Effector memory CD4-positive, alpha-beta T cell (primary cell): ENCODE measurements at places on chromosomes 12 and 14.

DNA sequence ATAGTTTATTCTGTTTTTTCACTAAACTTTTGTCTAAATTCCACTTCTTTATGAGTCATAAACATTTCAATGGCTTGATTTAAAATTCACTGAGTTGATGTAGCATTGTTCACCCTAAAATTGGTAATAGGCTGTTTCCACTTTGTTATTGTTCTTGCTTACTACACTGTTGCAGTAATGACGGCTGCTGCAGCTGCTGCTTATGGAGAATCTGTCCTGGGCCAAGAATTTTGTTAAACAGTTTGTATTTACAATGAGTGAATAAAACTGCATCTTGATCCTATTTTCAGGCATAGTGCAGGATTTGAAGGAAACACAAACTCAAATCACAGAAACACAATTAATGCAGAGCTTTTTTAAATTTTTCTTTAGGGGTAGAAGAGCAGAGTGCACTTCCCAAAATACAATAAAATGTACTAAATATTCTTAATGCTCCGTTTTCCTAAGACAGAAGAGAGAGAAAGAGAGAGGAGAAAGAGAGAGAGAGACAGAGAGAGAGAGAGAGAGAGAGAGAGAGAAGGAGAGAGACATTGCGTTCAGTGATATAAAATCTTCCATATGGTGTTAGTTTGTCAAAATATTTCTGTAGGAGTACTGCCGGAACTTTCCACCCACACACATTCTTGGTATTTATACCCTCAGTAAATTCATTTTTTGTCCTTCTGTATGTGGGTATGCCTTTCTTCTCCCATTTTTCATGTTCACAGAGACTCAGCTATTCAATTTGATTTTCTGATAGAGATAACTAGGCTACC, 266.4 kb downstream of the LRFN5 start:
- DNase-seq, result no peak

DNA sequence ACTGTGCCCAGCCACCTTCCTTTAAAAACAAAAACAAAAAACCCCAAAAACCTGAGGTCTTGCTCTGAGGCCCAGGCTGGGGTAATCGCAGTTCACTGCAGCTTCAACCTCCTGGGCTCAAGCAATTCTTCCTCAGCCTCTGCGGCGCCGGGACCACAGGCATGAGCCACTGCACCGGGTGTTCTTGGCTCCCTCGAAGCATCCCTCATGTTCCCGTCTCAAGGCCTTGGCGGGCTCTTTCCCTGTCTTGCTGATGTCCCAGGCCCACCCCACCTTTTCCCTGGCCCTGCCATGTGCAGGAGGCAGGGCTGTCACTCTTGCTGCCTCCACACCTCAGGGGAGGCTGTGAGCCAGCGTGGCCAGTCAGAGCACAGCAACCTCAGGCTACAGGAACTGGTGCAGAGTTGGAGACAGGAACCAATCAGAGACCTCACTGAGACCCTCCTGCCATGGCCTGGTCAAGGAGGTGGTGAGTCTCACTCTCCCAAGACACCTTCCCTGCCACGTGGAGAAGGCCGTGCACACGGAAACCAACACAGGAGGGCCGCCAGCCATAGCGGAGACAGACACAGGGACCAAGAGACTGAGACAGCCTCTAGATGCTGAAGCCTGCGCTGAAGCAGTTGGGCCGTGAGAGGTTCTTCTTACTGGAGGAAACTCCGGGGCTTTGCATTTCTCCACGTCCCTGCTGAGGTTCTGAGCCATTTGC, 6.0 kb upstream of the AMN start:
- no peak for DNase-seq

- no peak for DNase-seq
Measured at GRCh38 chr12:1046727-1047126, 55.7 kb downstream of the ERC1 start.

DNA sequence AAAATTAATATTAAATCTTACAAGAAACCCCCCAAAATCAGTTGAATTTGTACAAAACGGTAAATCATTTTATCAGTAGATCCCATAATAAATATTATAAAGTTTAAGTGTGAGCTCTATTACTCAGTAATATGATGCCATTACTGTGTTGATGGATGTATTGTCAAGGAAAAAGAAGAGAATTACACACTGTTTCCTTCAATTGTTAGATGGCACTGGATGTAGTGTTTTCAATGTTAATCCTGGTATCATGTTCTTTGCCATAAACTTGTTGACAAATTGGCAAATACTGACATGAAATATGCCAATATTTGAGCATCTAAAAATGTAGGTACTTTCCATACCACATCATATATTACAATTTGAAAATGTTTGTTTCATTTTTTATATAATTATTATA, 101.6 kb downstream of the NTS start:
- no peak for DNase-seq

- DNase-seq, result no peak
Measured at GRCh38 chr12:93043192-93043876, 114.2 kb upstream of the EEA1 start.

DNA sequence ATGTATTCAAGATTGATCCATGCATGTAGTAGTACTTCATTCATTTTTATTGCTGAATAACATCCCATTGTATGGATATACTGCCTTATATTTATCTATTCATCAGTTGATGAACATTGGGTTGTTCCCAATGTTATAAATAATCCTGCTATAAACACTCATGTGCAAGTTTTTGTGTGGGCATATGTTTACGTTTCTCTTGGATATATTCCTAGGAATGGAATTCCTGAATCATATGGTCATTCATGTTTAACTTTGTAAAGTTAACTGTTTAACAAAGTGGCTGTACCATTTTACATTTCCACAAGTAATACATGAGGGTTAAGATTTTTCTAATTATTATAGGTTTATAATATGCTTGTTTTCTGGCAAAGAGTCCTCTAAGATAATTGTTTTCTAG, 1568.2 kb upstream of the SEL1L start:
- no peak for DNase-seq

DNA sequence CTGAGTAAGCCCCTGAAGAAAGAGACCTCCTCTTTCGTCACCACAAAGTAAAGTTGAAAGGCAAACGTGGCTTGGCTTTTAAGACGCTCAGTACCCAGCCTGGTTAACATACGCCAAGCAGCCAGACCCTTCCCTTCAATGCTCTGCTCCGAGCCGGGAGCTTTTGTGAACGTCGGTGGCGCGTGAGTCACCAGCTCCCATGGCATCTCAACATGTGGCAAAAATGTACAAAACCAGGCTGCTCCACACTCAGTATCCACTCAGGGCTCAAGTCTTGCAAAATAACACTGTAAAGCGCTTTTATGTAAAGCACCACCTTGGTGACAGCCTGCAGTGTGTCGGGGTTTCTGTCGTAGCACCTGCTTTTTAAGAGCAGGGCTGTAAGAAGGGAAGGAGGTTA, 89.0 kb downstream of the SETD3 start:
- DNase-seq, result no peak

DNA sequence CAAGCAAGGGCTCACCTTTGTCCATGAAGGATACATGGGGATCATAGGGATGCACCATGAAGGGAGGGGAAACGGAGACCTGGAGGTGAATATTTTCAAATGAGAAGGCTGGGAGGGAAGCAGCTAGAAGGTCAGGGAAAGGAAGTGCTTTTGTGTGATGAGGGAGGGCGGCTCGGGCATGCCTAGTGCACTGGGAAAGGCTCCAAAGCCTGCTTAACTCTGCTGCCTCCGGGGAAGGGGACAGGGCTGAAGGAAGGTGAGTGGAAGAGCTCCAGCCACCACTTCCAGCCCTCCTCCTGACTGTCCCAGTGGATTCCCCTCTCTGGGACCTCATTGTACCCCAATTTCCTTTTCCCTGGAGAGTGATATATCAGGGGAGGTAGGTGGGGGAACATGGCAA, 149.4 kb upstream of the PRMT8 start:
- no peak for DNase-seq

DNA sequence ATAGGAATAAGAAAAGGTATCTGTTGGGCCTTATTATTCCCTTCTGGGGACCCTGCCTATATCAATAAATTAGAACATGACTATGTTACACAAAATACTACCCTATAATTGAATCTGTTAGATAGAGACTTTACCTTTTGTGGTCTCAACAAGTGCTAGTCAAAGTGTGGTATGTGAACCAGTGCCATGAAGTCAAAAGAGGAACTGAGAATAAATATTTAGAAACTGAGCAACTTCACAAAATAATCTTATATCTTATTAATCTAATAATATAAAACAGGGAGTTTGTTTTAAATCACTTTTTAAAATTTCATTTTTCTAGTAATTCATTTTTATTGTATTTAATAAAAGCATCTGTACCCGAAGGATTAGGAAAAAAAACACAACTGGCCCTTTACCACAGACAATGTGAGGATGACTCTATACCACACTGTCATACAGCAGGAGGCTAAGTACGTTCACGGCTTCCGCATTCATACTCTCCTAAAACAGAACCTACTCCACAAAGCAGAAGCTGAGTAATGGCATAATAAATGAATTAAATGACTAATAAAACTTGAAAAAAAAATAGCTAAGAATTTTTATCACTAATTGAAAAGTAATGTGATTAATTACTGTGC, 42.1 kb downstream of the SEC23A start:
- no peak for DNase-seq

DNA sequence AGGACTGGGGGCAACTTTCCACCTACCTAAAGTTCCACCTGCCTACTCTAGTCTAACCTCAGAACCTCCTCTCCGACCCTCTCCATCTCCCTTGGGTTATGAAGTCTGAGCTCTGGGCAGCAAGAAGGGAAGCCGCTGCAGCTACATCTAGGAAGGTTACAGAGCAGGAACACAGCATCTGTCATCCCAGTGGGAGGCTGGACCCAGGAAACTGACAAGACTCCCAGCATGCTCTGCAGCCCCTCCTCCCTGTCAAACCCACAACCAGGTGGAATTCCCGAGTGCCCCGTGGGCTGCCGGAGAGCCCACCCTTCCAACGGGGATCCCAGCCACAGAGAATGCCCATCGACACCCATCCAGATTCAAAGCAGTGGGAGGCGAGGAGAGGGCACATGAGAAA, 2.1 kb downstream of the TESC start:
- no peak for DNase-seq

DNA sequence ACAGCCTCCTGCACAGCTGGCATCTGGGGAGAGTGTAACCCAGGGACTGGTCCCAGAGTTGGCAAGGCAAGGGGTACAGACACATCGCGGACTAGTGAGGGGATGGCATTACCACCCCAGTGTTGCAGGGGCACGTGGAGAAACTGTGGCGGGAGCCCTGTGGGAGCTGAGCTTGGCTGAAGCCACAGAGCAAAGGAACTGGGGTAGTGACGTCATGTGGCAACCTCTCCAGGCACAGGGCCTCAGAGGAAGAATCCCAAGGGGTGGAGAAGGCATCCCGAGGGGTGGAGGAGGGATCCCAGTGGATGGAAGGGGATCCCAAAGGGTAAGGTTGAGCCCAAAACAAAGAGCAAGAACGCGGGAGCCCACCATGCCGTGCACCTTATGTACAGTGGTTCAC, 70.1 kb downstream of the GSC start:
- no peak for DNase-seq

- DNase-seq, result no peak
Measured at GRCh38 chr14:87207756-87208155, 785.2 kb downstream of the GALC start.

DNA sequence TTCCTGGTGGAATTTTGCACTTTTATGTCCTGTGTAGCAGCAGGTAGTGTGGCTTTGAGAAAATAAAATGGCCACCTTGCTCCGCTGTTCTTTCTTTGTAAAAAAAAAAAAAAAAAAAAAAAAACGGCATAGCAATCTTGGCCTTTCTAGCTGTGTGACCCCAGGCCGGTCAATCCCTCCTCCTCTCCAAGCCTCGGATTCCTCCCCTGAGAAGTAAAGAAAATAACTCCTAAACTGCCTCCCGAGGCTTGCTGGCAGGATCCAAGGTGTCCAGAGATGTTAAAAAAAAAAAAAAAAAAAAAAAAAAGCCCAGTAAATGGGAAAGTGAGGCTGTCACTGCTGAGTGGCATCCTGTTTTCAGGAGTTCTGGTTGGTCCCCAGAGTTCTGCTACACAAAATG, 23.9 kb upstream of the MAP1LC3B2 start:
- no peak for DNase-seq

GRCh38 chr14:30260833-30261607, 297.9 kb upstream of the G2E3 start:
- DNase-seq, result no peak

GRCh38 chr14:49052521-49052920, 533.7 kb downstream of the RPS29 start:
- no peak for DNase-seq

- no peak for DNase-seq
Measured at GRCh38 chr14:104797115-104798044, 1.8 kb upstream of the AKT1 start.

GRCh38 chr12:116266631-116267349, 10.7 kb downstream of the MED13L start:
- no peak for DNase-seq

DNA sequence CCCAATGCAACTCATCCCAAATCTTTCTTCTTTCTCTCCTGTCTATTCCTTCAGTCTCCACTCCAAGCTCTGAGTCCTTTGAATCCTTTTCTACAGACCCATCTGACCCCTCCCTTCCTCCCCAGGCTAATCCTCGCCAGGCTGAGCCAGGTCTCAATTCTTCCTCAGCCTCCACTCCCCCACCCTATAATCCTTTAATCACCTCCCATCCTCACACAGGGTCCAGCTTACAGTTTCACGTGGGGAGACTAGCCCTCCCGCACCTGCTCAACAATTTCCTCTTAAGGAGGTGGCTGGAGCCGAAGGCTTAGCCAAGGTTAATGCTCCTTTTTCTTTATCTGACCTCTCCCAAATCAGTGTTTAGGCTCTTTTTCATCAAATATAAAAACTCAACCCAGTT, 63.8 kb downstream of the MOK start:
- DNase-seq, result no peak

DNA sequence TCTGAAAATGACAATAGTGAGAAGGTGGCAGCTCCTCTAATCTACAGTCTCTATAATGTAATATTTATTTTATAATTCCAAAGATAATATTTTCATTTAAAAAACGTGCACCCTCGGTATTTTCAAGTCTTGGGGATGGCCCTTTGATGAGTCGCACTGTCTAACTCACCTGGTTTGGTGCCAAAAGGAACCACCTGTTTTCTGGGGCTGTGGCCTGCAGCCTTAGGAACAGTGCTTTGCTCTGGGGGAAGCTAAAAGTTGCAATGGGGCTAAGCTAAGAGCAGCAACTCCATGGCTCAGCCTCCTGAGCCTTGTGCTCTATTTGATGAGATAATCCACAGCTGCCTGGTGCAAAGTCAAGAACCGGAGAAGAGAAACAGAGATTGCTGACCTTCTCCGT, 6.4 kb upstream of the ENDOU start:
- no peak for DNase-seq

GRCh38 chr14:75375983-75376382, 51.8 kb upstream of the JDP2 start:
- DNase-seq, result no peak

GRCh38 chr12:117580015-117580717, 218.7 kb upstream of the NOS1 start:
- DNase-seq, result no peak
